ENCODE measurements at places on chromosomes 5 and 9.

DNA sequence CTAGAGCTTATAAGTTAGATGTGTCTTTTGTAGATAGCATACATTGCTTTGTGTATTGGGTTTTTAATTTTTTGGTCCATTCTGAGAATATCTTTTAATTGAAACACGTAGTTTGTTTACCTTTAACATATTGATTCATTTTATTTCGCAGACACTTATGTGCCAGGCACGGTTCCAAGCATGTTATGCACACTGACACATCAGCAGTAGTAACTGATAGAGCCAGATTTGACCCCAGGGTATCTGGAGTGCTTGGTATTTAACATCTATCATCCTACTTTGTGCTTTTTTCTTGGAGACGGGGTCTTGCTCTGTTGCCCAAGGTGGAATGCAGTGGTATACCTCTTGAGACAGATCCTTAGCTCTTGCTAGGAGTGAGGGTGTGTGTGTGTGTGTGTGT lies 71.9 kb downstream of the USP20 start:
- DNase-seq: no peak

DNA sequence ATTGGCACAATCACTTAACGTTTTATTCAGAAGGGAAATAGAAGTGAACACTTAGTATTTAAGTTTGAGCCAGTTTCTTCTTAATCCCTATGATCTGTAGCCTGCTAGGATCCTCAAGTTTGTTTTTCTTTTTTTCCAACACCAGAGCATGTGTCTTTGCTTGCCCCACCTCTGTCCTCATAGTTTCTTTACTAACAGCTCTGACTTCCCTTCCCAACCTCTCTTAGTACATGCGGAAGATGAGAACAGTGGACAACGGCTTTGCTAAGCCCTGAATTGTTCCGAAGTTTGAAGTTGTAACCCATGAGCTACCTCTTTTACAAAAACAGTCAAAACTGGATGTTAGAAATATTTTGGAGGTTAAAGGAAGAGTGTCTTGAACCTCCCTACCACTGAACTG lies 61.7 kb upstream of the TAF11L2 start:
- no peak for DNase-seq

DNA sequence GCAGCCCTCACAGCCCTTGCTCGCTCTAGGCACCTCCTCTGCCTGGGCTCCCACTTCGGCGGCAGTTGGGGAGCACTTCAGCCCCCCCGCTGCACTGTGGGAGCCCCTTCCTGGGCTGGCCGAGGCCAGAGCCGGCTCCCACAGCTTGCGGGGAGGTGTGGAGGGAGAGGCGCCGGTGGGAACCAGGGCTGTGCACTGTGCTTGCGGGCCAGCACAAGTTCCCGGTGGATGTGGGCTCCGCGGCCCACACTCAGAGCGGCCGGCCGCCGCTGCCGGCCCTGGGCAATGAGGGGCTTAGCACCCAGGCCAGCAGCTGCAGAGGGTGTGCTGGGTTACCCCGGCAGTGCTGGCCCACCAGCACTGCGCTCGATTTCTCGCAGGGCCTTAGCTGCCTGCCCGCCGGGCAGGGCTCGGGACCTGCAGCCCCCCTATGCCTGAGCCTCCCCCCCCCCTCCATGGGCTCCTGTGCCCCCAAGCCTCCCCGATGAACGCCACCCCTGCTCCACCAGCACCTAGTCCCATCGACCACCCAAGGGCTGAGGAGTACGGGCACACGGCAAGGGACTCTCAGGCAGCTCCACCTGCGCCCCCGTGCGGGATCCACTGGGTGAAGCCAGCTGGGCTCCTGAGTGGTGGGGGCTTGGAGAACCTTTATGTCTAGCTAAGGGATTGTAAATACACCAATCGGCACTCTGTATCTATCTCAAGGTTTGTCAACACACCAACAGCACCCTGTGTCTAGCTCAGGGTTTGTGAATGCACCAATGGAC lies 224.8 kb downstream of the ZNF608 start:
- DNase-seq: no peak

DNA sequence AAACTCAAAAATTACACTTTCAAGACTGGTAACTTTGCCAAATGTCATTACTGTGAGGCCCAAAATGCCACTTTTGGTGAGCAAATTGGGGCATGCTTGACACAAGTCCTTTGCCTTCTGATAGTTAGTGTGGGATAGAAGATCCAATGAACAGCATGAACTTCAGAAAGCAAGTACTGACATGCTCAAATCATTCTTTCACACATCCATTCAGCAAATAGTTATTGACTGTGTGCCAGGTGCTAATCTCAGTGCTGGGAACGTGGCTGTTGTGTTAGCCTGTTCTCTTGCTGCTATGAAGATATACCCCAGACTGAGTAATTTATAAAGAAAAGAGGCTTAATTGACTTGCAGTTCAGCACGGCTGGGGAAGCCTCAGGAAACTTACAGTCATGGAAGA lies 247.0 kb downstream of the CHSY3 start:
- no peak for DNase-seq

- no peak for DNase-seq
These were observed 17.2 kb downstream of the FAM163B start for GRCh38 chr9:133591985-133592384.

DNA sequence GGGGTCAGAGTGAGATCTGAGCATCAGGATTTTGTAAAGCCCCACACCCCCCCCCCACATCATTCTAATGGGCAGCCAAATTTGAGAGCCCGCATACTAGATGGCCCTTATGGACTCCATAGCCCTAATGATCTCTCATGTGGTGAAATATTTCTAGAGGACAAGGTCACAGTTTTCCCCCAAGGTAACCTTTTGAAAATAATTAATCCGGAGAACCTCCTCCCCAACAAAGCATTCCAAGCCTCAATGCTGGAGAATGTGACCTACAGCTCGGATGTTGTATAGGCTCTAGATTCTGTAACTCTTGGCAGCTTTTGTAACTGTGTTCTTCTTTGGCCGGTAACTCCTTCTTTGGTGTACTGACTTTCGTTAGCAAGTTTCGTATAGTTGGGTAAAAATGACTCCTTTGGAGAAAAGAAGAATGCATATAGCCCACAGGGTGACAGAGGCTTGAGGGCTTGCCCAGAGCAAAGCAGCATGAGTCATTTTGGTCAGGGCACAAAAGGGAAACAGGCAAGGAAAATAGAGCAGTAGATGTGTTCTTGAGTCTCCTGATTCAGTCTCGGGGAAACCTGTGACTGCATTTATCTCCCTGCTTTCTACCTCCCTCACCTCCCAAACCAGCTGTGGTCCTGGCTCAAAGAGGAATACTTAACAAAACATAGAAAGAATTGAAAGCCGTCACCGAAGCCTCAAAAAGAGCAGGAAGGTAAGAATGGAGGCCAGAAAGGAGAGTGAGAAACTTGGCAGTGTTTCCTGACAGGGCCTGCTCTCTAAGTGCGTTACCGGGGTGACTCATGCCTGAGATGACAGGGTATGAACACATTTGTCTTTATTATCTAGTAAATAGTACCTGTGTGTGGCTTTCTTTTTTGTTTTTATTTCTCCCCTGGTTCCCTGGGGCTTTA lies 6.6 kb upstream of the XPA start:
- DNase-seq: peak; percentile 51

GRCh38 chr5:60916646-60917045 lies 28.2 kb downstream of the ERCC8 start:
- DNase-seq: no peak

DNA sequence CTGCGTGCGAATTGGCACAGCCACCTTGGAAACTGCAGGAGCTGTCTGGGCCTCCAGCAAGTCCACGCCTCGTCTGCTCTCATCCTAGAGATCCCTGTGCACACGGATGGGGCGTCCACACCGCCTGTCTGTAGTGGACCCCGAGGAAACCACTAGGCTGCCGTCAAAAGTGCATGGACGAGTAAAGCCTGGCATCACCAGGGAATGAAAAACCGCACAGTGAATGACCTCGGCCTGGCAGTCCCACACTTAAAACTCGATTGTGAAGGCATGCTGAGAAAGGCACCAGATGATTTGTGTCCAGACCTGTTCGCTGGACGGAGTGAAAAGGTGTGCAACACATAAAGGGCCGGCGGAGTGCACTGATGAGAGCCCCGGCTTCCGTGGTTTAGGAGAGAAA lies 50.8 kb downstream of the MRPL36 start:
- no peak for DNase-seq

DNA sequence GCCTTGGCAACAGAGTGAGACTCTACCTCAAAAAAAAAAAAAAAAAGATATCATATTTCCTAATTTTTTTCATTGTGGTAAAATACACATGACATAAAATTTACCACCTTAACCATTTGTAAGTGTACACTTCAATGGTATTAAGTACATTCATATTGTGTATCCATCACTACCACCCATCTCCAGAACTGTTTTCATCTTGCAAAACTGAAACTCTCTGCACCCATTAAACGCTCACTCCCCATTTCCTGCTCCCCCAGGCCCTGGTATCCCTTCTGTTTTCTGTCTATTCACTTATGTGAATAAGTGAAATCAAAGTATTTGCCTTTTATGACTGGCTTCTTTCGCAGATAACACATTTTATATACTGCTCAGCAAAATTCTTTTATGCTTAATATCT lies 12.8 kb downstream of the LRRC8A start:
- DNase-seq: no peak

DNA sequence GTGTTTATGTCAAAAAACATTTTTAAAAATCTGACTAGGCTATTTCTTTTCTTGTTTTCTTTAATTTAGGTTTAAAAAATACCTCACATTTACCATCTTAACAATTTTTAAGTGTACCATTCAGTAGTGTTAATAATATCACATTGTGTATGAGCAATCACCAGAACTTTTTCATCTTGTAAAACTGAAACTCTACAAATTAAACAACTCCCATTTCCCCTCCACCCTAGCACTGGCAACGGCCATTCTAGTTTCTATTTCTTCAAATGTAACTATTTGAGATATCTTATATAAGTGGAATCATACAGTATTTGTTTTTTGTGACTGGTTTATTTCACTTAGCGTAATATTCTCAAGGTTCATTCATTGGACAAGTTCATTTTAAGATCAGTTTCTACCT lies 27.7 kb downstream of the PLCXD3 start:
- DNase-seq: no peak

DNA sequence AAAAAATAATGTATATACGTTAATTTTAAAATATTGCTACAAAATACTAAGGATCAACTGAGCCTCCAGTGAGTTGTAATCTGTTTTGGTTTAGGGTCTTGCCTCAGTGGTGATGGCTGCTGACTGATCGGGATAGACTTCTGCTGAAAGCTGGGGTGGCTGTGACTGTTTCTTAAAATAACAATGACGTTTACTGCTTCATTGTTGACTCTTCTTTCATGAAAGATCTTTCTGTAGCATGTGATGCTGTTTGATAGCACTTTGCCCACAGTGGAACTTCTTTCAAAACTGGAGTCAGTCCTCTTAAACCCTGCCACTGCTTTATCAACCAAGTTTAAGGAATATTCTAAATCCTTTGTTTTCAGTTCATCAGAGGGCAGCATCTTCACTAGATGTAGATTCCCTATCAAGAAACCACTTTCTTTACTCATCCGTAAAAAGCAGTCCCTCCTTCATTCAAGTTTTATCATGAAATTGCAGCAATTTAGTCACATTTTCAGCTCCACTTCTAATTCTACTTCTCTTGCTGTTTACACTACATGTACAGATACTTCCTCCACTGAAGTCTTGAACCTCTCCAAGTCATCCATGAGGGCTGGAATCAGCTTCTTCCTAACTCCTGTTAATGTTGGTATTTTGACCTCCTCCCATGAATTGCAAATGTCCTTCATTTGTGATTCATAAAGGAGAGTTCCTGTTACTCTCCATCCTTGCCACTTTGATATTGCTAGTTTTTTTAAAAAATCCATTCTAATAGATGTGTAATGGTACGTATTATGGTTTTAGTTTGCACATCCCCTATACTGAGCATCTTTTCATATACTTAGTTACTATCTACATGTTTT lies 41.5 kb upstream of the PTPDC1 start:
- DNase-seq: no peak

- DNase-seq: peak; percentile 33
These were observed 73.4 kb upstream of the PPARGC1B start for GRCh38 chr5:149656576-149657182.

- DNase-seq: no peak
These were observed 545 bp upstream of the CTSV start for GRCh38 chr9:97039514-97039860.

- DNase-seq: no peak
These were observed 25.8 kb downstream of the COL23A1 start for GRCh38 chr5:178564397-178564796.

DNA sequence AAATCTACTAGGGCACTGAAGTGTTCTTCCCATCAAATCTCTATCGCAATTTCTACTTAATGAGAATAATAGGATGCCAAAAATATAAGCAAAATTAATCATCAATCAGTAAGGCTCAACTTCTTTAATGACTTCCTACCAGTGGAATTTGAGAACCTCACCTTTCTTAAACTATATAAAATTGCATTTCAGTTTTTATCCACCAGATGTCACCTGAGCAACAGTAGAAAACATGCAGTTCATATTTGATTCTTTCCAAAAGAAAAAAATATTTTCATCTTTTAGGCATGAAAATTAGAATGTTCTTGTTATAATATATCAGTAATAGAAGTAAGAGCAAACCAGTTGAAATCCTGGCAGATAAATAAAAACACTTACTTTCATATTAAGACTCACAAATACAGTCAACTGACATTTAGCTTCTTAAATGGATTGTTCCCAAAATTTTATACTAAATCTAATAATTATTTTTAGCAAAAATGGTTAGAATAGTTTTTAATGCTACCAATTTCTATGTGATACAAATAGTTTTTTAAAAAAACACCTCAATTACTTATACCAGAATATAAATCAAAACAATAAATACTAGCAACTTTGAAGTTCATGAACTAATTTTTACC lies 13.4 kb upstream of the CCDC112 start:
- no peak for DNase-seq

DNA sequence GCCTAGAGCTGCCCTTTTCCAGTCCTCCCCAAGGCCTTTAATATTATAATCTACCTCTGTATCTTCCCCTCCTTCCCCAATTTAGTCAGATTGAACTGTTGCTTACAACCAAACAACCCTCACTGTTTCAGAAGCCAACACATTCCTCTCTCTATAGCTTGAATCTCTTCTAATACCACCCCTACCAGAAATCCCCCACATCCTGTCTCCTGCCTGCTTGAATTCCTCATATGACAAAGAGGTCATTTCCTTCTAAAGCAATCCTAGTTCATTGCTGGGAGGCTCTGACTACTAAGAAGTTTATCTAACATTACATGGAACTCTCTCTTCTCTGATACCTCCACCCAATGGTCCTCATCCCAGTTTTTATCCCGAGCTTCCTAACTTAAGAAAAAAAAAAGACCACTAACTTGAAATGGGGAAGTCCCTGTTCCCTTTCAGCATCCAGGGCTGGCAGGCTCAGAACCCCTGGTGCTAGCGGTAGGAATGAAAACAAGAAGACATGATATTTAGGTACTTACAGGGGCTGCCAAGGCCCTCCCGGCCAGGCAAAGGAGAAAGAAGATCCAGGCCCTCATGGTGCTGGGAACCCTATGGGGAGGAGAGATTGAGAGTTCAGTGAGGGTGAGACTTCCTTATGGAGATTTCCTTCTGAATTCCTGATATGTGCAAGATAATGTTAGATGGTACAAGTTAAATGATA lies 11.0 kb downstream of the SPARC start:
- DNase-seq: no peak

DNA sequence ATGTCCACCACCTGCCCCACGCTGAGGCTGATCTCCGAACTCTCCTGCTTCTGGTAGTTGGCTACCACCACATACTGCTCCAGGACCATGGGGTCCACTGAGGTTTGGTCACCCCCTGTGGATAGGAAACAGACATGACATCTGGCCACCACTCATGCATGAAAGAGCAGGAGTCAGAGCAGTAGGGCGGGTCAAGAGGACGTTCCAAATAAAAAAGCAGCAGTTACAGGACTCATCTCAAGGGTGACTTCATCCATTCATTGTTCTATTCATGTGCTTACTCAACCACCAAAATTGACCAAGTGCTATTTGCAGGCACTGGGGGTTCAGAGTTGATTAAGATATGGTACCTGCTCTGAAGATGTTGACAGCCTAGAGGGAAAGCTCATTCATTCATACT lies 79.2 kb upstream of the UBTD2 start:
- DNase-seq: no peak

Data from stimulated activated CD4-positive, alpha-beta T cell treated with anti-CD3 and anti-CD28 coated beads, Interleukin-1b, Interleukin-23, amount 100 ng/mL, for 48 hours (primary cell).